ENCODE measurements at places on chromosomes 1 and 21.
A peak's percentile ranks its signal among the peaks of the same experiment; 100 is the strongest.

GRCh38 chr1:206769304-206769731, 1.3 kb upstream of the IL19 start:
- no peak for DNase-seq

DNA sequence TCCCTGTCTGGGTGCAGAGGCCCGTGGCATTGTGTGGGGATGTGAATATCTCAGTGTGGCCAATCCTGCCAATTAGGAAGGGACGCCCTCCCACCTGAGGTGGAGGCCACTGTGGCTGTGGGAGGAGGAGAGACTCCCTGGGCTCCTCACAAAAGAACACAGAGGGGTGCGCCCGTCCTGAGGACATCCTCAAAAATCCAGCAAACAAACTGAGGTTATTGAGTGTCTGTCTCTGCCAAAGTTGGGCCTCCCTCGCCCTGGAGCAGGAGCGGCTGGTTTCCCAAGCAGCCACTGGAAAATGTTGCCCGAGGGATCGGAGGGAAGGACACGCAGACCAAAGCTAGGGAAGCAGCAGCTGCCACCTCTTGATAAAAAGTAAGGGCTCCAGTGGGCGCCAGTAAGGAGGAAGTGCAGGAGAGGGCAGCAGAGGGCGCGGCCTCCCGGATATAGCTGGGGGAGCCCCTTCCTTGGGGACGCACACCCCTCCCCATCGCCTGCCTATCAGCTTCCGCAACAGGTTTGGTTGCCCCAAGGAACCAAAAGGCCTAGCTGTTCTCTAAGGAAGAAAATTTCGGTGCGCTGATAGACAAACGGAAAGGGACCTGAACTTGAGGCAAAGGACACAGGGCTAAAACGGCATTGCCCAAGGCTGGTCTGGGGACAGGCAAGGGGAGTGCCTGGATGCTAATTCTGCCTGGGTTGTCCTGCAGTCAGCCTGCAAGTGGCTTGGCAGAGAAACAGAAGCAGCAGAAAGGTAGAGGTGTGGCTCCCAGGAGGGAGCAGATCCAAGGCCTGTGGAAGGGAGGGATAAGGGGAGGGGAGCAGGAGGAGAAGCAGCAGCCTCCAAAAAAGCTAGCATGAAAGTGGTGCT, 1.7 kb upstream of the GRIK3 start:
- no peak for DNase-seq

DNA sequence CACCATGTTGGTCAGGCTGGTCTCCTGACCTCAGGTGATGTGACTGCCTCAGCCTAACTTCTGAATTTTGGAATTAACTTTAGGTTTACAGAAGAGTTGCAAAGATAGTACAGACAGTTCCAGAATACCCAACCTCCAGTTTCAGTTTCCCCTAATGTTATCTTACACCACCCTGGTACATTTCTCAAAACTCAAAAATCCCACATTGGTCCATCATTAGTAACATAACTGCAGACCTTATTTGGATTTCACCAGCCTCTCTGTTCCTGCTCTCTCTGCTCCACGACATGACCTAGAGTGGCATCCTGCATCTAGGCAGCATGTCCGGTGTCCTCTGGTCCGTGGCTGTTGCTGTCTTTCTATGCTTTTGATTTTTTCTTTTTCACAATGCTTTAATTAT, 5.0 kb upstream of the ZC3H12A start:
- no peak for DNase-seq

GRCh38 chr1:36909946-36910725, 124.2 kb downstream of the GRIK3 start:
- no peak for DNase-seq

GRCh38 chr1:189315035-189315901, 1162.4 kb downstream of the BRINP3 start:
- no peak for DNase-seq

- DNase-seq, result no peak
Observed at GRCh38 chr1:32869923-32870614, 643 bp downstream of the FNDC5 start.

DNA sequence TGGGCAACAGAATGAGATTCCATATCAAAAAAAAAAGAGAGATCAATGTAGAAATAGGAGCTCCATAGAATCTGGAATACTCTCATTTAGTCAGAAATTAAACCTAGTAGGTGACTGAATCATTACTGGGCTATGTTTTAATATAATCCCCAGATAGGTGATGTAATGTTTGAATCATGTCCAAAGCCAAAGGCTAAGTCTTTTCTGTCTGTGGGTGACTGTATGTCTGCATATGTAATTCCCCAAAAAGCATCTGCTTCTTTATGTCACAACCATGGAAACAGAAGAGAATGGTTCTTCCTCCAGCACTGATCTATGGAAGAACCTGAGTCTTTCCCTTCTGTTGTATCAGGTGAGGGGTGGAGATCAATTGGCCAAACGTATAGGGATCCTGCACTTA, 5.8 kb downstream of the LAMC2 start:
- no peak for DNase-seq

DNA sequence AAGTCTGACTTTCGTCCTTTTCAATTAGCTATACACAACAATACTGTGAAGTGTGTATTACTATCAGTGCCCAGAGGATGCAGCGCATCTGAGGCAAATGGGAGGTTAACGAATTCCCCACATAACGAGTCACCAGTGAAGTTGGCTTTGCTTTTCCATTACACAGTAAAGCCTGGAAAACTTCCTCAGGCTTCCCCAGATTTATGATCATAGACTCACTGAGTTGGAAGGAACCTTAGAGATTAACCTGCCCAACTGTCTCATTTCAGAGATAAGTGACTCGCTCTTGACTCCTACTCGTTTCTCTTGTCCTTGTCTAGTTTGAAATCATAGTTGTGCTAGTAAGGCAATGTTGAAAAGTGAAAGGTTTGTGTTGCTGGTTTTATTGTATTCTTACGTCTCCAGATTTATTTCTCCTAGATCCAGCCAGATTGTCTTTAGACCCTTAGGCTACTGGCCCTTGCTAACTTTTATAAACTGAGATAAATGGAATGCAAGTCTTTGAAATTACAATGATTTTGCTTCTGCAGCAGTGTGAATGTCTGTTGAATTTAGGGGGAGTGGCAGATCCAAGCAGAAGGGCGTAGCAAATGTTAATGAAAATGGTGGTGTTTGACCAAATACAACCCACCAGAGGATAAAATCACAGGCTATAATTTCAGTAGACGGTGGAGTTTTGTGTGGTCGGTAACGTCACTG, 17.3 kb downstream of the S1PR1 start:
- no peak for DNase-seq

DNA sequence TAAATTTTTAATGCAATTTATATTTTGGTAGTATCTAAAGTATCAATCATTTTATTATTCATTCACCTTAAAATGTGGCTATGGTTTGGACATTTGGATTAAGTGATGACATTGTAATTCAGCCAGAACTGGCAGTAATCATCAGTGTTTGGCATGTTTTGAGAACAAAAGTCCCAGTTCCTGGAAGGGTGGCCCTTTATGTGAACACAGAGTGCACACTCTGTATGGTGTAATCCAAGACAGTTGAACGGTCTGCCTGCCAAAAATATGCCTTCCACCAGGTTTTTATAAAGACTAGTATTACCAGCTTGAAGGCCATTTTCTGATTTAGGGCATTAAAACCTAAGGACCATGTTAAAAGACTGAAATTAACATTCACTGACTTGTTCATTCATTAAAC, 448.7 kb downstream of the LTN1 start:
- no peak for DNase-seq

GRCh38 chr1:99173900-99174299, 90.4 kb upstream of the PLPPR4 start:
- no peak for DNase-seq

DNA sequence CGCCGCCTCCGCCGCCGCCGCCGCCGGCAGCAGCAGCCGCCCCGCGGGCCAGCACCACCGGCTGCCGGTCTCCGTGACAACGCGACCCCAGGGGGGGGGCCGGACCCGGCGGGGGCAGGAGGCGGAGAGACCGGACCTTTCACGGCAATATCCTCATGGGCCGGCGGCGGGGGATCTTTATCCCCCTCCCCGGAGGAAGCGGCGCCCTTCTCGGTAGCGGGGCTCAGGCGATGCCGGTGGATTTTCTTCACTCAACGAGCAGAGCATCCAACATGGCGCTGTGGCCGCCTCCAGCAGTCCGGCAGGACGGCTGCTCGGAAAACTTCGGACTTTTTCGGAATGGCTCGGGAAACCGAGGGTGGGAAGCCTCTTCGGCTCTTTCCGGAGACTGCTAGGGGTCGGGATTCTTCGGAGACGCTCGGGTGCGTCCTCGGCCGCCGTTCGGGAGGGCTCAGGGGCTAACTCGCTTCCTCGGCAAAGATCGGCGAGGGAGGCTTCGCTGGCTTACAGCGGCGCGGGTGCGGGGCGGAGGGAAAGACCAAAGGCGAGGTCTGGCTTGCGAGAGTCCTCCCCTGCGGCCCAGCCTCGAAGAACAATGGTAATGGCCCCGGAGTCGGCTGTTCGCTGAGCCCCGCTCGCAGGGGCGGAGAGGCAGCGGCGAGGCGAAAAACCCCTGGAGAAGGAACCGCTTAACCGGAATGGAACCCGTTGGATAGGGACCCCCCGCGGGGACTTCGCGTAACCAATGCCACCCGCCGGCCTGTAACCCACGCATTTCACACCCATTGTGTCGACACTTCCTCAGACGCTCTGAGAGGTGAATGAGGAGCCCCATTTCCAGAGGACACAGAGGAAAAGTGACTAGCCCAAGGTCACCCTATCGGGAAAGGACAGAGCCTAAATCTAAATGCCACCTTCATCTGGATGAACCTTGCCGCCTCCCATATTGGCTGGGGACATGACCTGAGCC, at the start of gene EIF4G3:
Gene EIF4G3 (minus strand): TSS at position 312 of the 970 bp plus-strand sequence. CDS start 174,155 bp downstream, outside the sequence.
- peak; percentile 99 for DNase-seq

DNA sequence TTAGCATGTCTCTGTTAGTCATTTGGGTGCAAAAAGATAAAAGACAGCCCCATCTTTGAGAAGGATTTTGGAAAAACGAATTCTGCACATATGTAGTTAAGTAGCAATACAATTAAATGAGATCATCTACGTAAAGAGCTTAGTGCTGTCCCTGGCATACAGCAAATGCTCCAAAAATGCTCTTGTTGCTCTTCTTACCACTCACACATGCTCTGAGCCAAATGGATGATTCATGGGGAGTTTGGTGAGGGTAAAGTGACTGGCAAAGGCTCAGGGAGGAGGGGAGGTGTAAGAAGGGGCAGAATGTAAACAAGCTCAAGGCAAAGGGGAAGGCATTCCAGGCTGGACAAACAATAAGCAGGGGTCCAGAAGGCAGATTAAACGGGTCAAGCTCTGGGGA, 191.9 kb downstream of the AK5 start:
- DNase-seq, result no peak

DNA sequence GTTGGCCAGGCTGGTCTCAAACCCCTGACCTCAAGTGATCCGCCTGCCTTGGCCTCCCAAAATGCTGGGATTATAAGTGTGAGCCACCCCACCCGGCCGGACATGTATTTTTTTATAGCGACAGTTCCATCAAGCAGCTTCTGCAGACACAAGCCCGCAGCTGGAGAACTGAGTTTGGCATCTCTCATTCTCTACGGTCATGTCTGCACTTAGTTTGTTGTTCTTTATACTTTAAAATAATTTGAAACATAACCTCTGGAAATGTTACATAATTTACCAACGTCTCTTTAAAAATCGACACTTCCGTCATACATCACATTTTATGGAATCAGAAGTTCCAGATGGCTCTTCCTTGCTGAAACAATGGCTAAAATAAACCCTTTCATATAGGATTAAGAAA, 183.6 kb downstream of the DYRK1A start:
- no peak for DNase-seq

DNA sequence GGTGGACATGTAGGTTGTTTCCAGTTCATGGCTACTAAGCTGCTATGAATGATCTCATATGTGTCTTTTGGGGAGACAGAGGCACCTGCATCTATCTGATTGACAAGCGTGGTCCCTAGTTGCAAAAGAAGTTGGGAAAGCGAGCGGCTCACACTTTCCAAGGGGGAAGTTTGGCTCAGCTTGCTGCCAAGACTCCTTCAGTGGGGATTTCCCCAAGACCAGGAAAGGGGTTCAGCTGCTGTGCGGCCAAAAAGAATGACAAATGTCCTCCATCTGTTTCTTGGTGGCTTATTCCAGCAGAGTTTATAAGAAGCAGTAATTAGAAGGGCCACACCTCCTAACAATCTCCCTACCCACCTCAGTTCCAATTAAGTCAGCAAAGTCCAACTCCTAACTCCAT, 128.5 kb upstream of the GALNT2 start:
- no peak for DNase-seq

DNA sequence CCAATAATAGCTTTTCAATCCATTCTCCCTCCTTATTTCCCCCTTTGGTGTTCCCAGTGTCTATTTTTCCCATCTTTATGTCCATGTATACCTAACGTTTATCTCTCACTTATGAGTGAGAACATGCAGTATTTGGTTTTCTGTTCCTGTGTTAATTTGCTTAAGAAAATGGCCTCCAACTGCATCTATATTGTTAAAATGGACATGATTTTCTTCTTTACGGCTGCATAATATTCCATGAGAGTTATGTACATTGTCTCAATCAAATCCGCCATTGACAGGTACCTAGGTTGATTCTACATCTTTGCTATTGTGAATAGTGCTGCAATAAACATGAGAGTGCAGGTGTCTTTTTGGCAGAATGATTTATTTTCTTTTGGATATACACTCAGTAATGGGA, 126.7 kb downstream of the CTH start:
- DNase-seq, result no peak

- DNase-seq, result no peak
Observed at GRCh38 chr1:29426701-29427279, 190.5 kb downstream of the PTPRU start.

DNA sequence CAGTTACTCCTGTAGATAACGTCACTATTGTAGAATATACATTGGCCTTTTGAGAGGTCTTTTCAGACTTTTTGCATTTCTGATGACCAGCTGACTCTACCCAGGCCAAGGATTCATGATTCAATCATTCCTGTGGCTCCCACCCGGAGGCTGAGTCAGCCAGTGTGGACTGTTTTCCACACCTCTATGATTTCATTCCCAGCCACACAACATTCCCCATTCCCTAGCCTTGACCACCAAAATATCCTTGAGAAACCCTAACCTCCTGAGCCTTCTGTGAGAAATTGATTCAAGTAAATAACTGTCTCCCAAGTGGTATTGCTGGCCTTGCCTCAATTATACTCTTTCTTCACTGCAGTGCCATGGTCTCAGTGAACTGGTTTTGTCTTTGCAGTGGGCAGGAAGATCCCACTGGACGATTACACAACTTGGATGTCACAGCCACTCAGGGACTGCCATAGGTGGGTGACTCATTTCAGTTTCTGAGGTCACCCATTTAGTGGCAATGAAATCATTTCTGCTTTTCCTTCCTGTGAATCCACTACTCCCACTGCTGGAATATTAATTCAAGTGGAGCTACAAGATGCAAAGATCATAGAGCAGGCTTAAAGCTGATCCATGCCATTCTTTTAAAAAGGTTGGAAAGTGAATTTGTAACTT, 518.6 kb upstream of the ZP4 start:
- DNase-seq, result no peak

DNA sequence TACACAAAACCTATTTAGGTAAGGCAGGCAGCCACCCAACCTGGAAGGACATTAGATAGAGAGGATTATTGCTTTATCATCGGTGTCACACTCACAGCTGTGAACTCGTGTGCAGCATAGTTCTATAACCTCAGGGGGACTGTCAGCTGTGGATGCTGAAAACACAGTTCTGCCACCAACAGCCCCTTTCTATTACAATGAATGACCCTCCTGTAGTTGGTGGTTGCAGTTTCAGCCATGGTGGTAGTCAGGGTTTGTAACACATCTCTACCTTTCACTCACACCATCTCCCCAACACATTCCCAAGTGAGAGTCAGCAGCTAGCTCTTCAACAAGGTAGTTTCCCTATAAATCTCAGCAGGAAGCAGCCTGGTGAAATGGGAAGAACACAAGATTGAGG, 136.8 kb downstream of the ZC3H11B start:
- DNase-seq, result no peak
